ENCODE measurements at places on chromosomes 2 and 18. TPM values are rescaled to one million over a fixed set of nuclear protein-coding genes. Genes with fewer than 3 reads are reported as not detected.

DNA sequence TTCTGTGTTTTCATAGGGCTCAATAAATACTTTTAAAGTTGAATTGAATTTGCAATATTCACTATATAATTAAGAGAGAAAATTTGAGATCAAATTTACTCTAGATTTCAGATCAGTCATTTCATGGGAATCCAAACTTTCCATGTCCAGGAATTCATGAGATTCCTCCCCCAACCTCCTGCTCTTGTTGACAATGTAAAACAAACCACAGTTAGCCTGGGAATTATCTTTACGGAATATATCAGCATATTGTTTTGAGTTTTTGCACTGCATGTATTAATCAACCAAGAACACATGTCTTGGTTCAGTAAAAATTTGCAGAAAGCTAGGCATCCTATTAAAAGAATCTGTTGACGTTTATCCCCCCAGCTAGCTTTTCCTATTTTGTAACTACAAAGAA lies 42.3 kb downstream of the CYP1B1 start:
- DNase-seq, result no peak

- DNase-seq, result no peak
Observed at GRCh38 chr2:120486946-120487345, 141.0 kb downstream of the INHBB start.

- DNase-seq, result no peak
Observed at GRCh38 chr2:185643434-185643833, 95.2 kb upstream of the FSIP2 start.

- DNase-seq, result no peak
Observed at GRCh38 chr2:82268446-82268845, 1963.9 kb upstream of the LRRTM1 start.

GRCh38 chr2:37617119-37617892 lies 54.1 kb downstream of the CDC42EP3 start:
- DNase-seq, result no peak

- no peak for DNase-seq
Observed at GRCh38 chr2:104412384-104412783, 441.5 kb upstream of the POU3F3 start.

The MCFD2 gene
- total RNA-seq, result 73.5 TPM

The GAREM2 gene
- 2.7 TPM for total RNA-seq
